ENCODE measurements at places on chromosomes 13 and 19.
A peak's percentile ranks its signal among the peaks of the same experiment; 100 is the strongest.

- peak; percentile 22 for DNase-seq
Observed at GRCh38 chr19:19179548-19180441, 9.7 kb upstream of the MEF2B start.

- no peak for DNase-seq
Observed at GRCh38 chr19:18045307-18046050, 37.5 kb downstream of the ARRDC2 start.

DNA sequence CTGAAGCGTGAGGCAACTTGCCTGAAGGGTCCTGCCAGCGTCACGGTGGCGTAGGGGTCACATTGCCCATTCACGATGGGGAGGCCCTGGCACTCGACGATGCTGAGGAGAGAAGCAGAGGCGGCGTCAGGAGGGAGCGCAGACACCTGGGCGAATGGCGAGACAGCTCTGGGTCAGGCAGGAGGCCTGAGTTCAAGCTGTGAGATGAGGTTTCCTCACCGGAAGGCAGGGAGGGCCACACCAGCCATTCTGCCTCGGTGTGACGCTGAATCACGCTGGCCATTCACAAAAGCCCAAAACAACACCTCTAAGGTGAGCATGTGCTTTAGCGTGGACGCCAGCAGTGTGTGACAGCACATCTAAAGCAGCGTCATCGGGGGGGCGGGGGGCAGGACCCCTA lies 54.0 kb upstream of the C13orf46 start:
- no peak for DNase-seq

DNA sequence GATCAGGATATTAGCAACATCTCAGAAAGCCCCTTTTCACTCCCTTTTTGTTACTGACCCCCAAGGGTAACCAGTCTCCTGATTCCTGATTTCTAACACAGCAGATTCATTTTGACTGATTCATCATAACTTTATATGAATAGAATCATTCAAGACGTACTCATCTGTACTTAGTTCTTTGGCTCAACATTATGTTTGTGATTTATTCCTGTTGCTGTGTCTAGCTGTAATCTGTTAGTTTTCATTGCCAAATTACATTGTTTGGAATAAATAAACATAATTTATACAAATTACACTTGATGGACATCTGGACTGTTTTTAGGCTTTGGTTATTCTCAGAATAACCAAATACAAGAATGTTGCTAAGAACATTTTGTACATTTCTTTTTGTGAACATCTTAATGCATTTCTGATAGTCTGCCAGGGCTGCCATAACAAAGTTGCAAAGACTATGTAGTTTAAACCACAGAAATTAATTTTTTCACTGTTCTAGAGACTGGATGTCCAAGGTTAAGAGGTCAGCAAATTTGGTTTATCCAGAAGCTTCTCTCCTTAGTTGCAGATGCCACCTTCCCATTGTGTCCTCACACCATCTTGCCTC lies 62.8 kb upstream of the EDNRB start:
- no peak for DNase-seq

GRCh38 chr19:43467276-43467675 lies 1.9 kb upstream of the LYPD3 start:
- no peak for DNase-seq

All from M059J (cell line).